GF-D8 (cell line): ENCODE measurements at places on chromosomes 6 and 20.

DNA sequence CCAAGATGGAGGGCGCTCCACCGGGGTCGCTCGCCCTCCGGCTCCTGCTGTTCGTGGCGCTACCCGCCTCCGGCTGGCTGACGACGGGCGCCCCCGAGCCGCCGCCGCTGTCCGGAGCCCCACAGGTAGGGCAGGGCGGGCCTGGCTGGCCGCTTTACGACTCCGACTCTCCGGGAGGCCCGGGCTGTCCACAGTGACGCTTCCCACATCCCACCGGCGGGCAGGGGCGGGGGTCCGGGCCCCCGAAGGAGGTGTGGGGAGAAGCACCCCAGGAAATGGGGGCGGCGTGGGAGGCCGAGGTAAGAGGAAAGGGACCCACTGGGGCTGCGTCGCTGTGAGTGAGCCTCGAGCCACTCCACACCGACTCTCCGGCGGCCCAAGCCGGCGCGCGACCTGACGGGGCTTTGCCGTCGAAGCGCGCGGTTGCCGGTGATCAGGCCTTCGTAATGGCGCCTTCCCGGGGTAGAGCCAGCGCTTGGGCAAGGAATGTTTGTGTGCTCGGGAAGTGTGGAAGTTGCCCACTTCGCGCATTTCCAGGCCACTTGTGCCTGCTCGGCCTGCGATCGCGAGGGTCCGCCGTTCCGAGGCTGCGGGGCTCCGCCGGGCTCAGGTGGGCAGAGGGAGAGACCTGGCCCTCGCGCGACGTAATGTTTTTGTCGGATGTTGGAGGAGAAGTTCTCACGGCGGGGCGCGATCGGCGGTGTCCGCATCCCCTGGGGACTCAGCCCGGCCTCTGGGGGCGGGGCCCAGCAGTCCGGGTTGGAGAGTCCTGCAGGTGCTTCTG is 427 bp downstream of the GINM1 start:
- DNase-seq, result no peak

DNA sequence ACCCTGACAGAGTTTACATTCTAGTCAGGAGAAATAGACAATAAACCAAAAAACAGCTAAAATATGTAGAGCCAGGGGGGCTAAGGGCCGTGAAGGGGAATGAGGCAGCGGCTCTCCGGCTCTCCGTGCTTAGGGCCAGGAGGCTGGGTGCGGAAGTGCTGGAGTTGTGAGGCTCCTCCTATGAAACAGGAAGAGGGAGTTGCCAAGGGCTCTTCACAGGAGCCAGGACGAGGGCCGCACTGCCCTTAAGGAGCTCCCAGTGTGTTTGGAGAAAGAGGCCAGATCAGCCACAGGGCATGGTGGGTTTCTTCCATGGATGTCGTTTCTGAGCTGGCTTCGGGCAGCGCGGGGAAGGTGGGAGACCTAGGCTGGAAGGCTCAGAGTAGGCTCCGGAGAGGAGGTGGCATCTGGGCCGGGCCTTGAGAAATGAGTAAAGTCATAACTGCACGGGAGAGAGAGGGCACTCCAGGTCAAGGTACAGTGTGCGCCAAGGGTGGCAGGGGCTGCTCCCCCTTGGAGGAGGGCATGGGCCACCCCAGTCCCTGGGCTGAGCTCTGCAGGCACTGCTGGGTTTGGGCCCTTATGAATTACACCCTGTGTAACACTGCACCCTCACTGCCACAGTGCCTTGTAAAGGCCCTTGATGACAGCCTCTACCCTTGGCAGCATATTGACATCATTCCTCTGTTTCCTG is 20.8 kb upstream of the MLN start:
- DNase-seq, result no peak

GRCh38 chr6:26019261-26019830 is 56.7 kb downstream of the TRIM38 start:
- DNase-seq, result no peak

- DNase-seq, result no peak
Measured at GRCh38 chr6:7475081-7475480, 66.4 kb upstream of the DSP start.

DNA sequence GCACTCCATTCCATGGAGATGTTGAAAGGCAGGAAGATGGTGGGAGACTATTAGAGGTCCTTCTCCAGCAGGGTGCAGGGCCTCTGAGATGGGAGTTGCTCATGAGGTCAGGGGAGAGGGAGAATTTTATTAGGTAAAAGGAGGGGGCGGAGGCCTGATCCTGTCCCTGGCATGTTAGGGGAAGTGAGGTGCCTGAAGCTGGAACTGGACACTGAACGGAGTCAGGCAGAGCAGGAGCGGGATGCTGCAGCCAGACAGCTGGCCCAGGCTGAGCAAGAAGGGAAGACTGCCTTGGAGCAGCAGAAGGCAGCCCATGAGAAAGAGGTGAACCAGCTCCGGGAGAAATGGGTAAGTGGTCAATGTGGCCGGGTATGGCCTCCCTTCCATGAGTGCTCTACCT is 24.4 kb downstream of the CEP250 start:
- DNase-seq, result no peak

GRCh38 chr20:9838035-9838377 is 870 bp downstream of the PAK5 start:
- no peak for DNase-seq

- DNase-seq, result no peak
Measured at GRCh38 chr6:158815379-158815724, 3.8 kb downstream of the EZR start.

GRCh38 chr6:113744861-113745260 is 112.3 kb upstream of the MARCKS start:
- no peak for DNase-seq

- no peak for DNase-seq
Measured at GRCh38 chr6:151147118-151147832, 92.5 kb upstream of the AKAP12 start.

DNA sequence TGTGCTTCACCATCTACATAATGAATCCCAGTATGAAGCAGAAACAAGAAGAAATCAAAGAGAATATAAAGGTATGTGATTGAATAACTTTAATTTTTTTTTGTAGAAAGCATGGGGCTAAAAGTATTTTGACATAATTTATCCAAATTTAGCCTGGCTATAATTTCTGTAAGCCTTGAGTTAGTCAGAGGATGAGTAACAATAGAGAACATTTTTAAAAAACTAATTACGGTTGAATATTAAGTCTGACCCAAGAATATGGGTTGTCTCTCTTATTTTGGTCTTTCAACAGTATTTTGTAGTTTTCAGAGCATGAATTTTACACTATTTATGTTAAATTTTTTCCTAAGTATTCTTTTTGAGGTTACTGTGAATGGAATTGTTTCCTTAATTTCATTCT is 2.5 kb downstream of the GMNN start:
- DNase-seq, result no peak
